AG04449 (cell line): ENCODE measurements at places on chromosomes 3 and 15.

DNA sequence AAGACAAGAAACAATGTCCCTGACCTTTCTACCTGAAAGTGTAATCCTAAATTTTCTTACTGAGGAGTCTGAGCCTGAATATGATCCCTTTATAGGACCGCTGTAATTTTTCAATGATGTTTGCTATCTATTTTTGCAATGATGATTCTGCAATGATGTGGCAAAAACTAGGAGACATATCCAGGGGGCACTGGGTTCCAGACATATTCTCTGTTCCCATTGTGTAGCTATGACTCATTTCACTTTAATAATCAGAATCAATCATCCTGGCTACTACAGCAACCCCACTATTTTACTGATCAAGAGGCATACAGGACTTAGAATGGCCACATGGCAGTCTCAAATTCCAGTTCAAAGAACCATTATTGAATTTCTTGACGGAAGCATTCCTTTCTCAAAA is 85.9 kb downstream of the AQR start:
- DNase-seq = no peak

DNA sequence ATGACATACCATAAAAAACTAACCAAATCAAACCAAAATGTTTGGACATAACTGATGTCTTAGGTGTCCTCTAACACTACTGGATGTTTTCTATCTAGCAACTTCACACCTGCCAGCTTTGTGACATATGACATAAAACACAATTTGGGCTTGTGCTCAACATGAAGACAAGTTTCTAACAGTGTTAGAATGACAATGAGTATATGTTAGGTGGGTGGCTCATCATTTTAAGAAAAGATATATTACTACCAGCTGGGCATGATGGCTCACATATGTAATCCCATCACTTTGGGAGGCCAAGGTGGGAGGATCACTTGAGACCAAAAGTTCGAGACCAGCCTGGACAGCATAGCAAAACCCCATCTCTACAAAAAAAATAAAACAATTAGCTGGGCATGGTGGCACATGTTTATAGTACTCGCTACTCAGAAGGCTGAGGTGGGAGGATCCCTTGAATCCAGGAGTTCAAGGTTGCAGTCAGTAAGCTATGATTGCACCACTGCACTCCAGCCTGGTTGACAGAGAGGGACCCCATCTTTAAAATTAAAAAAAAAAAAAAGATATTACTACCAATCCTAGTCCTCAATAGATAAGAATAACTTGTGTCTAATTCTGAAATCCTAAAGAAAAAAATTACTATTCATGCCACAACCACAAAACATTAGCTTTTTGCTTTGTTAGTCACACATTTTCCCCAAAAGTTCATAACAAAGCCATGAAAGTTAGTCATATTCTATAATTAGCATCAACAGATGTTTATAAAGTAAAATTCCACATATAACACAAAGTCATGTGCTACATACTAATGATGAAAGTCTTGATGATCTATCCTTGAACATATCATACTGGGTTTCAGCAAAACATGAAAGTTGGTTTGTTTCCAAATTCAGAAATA is 59.9 kb downstream of the LRRFIP2 start:
- peak; percentile 74 for DNase-seq

- no peak for DNase-seq
Observed at GRCh38 chr3:10600296-10600714, 94.9 kb upstream of the ATP2B2 start.

DNA sequence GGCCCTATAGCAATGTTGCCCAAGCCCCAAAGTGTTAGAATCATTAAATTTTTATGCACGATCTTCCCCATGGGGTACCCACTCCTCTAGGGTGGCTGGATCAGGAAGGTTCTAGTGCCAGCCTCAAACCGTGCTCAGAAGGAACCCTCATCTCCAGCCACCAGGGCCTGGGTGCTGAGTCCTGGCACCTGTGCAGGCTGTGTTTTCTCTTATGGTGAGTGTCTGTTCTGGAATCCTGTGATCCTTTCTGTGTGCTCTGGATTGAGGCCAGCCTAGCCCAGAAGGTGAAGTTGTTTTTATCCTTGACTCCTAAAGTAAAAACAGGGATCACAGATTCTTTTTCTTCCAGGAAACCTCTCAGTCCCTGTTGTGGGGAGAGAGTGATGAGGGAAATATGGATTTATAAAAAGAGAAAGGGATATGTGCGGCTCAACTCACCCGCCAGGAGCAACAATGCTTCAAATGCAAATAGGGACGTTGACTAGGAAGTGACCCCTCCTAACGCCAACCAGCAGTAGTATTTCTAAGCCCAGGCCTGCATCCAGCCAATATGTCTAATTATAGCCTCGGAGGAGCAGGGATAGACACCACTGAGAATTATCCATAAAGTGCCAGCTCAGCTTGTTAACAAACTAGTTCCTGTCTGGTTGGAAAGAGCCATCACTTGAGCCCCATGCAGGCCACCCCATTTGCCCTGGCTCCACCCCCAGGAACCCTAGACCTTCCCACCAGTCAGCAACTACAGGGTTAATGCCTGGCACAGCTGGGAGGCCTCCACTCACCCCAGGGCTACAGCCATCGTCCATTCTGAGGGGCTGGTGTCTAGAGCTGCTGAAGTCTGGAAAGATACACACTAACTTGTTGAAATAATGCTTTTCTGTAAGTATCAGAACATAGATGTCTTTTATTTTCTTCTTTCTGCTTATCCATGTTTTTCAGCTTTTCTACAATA is 513.5 kb upstream of the PROK2 start:
- DNase-seq = no peak

GRCh38 chr3:73144828-73145227 is 83.4 kb downstream of the EBLN2 start:
- DNase-seq = no peak

DNA sequence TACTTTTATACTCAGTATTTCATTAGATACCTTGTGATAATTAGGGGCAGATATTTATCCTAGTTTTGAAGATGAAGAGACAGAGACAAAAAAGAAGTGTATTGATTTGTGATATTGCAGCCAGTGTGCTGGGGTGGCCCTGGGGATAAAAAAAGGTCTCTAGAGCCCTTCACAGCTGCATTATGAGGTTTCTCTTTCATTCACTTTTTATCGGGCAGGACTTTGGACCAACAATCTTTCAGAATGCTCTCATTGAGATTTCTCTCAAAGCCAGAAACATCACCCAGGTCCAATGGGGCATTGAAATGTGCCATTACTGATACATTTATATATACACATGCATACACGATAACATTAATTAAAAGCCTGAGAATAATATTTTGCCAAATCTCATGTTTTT is 20.5 kb upstream of the SELENOT start:
- no peak for DNase-seq

DNA sequence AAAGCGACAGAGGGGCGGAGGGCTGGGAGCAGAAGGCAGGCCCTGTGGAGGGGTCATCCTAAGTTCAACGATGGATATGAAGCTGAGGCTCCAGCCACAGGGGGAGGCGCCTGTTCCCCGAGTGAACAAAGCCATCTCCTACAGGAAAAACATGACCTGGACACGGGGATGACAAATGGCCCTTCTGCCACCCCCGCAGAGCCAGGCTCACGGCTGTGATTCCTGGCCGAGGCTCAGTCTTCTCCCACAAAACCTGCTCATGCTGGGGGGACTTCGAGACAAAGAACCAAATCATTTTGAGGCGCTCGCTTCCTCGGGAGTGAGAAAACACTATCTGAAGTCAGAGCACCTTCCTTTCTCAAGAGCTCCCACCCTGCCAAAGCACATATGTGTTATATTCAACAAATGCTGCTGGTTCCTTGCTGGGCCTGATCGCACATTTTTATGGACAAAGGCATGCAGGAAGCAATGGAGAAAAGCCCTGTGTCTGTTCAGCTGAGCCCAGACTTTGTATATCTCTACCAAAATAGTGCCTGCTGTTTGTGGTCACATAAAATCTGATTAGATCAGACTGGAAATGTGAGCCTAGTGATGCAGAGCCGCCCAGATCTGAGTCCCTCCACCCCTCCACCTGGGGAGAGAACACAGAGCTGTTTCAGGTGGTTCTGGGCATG is 5.6 kb downstream of the RBP1 start:
- DNase-seq = no peak

- DNase-seq = no peak
Observed at GRCh38 chr15:79820820-79821219, 76.0 kb downstream of the MTHFS start.

DNA sequence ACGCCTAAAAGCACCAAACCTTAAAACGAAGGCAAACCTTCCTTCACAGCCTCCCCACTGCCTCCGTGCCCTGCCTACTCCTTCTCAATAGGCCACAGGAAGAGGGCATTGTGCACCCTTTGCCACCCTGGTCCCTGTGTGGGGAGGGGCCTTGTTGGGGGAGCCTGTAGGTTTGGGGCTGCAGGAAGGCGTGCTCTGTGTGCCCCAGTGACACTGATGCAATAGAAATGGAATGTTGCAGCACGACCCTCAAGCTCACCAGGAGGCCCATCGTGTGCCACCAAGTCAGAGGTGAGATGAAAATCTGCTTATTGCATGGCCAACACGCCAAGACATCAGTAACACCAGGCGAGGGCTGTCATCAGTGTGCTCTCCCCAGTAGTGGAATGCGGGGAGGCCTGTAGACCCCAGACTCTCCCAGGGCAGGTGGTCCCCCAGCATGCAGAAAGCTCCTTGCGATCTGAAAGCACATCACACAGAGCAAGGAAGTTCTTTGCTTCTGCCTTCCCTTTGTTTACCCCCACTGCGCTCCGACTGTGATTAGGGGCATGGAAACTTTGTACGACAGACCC is 86.2 kb downstream of the ASB7 start:
- DNase-seq = no peak

DNA sequence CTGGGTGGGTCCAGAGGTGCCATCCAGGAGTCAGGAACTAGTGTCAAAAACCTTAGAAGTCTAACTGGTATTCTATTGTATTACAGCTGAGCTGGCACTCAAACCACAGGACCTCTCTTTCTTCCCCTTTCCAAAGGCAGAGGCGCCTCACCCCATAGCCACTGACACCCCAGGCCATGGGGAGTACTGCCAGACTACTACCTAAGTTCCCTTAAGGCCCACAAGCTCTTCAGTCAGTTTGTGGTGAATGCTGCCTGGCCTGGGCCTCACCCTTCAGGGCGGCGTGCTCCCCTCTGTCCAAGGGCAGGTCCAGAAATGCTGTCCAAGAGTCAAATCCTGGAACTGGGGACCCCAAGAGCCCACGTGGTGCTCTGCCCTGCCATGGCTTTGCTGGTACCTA is 43.0 kb upstream of the FGF7 start:
- no peak for DNase-seq

DNA sequence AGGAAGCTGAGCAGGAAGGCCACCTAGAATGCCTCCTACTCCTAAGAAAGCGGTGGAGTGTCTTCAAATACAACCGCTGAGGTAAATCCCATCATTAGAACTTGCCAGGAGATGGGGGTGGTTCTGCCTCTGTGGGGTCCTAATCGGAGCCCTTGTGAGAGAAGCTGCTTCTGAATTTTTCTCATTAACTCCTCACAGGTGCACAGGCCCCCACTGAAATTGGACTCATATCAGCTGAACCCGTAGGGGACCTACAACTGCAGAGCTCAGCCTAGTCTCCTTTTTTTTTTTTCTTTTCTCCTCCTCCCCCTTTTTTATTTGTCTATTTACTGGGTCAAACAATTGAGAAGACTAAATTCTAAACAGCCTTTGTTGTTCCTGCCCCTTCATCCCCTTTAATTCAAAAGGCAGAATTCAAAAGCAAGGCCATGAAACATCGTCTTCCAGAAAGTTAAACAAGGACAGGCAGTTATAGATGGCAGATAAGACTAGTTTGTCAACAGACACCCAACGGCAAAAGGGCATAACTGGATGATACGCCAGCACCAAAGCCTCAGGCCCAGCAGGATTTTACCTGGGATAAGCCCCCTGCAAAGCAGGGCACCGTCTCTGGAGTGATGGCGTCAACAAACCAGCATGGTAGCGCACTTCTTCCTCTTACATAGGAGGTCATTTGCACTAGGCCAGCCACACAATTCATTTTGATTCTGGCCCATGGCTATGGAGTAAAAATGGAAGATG is 213.7 kb upstream of the HES1 start:
- no peak for DNase-seq

GRCh38 chr3:98563661-98564281 is 29.6 kb downstream of the CPOX start:
- peak; percentile 26 for DNase-seq

DNA sequence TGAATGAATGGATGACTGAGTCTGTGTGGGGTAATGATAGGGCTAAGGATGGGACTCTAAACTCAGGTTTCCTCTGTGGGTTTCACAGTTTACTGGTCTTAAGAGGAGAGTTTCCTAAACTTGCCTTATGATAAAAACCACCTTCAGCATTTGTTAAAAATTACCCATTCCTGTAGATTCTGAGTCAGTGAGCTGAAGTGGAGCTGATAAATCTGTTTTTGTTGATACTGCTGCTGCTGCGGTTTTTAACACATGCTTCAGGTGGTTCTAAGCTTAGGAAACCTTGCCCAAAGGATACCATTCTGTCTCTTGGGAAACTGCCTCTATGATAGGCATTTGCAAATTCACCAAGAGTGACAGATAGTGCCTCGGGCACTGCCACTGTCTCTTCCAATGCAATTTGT is 52.6 kb downstream of the MECOM start:
- no peak for DNase-seq

DNA sequence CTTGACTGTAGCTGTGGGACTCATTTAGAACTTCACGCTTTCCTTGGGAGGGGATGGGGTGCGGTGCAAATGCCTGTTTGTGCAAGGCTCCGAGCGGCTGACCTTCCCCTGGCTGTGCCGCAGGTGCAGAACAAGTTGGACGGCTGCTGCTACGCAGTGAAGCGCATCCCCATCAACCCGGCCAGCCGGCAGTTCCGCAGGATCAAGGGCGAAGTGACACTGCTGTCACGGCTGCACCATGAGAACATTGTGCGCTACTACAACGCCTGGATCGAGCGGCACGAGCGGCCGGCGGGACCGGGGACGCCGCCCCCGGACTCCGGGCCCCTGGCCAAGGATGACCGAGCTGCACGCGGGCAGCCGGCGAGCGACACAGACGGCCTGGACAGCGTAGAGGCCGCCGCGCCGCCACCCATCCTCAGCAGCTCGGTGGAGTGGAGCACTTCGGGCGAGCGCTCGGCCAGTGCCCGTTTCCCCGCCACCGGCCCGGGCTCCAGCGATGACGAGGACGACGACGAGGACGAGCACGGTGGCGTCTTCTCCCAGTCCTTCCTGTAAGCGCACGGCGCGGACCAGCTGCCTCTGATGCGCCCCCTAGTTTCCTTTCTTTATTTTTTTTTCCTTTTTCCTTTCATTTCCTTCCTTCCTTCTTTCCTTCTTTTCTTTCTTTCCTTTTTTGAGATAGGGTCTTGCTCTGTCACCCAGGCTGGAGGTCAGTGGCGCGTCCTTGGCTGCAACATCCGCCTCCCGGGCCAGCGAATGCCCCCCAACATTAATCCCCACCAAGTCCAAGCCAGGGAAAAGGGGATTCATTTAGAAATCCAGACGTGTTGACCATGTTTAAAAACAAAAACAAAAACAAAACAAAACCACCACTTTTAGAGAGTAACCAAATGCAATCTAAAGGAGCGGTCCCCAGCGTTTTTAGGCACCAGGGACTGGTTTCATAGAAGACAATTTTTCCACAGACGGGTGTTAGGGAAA is 42.7 kb downstream of the EIF2AK4 start:
- no peak for DNase-seq

DNA sequence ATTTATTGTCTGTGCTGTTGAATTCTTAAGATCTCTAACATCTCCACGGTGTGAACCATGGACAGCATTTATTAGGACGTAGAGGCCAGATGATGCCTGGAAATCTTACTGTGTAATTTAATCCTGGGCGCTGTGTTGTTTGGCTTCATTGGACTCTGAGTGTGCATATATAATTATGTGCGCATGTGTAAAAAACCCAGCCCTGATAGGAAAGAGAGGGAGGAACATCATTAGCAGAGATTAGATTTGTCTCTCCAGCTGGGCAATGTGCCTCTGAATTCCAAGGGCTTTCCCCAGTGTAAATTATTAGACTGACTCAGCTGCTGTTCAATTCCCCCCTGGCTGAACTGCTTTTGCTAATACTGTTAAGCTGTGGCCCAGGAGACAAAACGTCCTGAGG is 39.6 kb downstream of the MAP3K13 start:
- DNase-seq = peak; percentile 10
